NCI-H1436 treated with DMSO at 0.1 percent for 48 hours (cell line): ENCODE measurements at places on chromosomes 2 and 18.

GRCh38 chr2:229044581-229044980 lies 226.5 kb downstream of the PID1 start:
- DNase-seq: no peak

GRCh38 chr2:64488050-64488974 lies 34.4 kb downstream of the LGALSL start:
- DNase-seq: no peak

DNA sequence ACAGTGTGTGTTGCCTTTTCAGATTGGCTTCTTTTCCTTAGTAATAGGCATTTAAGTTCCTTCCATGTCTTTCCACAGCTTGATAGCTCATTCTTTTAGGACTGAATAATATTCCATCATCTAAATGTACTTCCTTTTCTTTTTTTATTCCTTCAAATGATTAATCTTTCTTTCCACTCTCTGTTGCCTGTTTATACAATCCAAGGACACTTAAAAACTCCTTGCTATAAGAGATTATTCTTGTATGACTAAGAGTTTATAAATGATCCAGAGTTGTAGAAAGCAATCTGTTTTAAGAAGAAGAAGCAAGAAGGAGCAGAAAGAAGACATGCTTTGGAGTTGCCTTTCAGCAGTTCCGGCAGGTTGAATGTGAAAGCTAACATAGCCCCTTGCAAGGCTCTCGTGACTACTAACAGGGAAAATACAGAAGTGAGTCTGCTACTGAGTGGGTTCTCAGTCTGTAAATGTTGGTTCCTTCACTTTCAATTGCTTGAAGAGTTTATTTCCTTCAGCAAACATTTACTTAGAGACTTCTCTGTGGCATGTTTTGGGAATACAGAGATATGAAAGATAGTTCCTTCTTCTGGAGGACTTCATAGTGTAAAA lies 123.0 kb downstream of the PMAIP1 start:
- no peak for DNase-seq

GRCh38 chr2:205435970-205436369 lies 246.3 kb upstream of the NRP2 start:
- no peak for DNase-seq

DNA sequence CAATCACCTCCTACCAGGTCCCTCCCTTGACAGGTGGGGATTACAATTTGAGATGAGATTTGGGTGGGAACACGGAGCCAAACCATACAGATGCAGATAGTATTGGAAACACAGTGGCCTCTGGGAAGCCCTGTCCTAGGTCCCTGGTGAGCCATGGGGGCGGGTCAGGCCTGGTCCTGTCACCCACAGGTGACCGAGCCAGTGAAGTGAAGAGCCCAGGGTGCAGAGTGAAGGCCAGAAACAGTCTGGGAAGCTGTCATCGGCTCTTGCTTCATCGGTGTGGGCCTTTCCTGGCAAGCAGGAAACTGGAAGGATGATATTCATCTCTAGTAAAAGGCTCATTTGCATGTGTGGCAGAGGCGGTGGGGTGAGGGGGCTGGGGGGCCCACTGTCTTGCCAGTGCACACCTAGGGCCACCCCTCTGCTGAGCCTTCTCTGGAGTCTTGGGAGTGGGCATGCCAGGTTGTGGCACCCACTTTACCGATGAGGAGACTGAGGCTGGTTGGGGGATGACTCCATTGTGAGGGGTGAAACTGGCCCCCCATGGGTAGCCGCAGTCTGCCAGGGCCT lies 290.6 kb downstream of the NDUFA10 start:
- DNase-seq: no peak

- no peak for DNase-seq
These were observed 8.6 kb upstream of the COBLL1 start for GRCh38 chr2:164850235-164850634.

DNA sequence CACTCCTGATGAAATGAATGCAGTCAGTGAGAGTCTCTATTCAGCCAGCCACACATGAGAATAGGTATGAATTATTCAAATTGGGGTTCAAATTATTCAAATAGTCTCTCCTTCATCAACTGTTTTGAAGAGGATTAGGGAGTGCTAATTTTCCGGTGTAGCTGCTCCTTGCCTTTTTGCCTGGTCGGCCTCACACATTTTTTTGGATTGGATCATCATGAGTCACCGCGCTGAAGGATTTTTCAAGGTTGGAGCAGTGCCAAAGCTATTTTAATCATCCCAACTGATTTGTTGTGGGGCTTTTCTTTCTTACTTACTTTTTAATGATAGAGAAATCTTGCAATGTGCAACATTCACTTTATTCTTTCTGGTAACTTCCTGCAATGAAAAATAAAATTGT lies 2.4 kb upstream of the DTNA start:
- peak; percentile 99 for DNase-seq

- no peak for DNase-seq
These were observed 634 bp downstream of the CREB1 start for GRCh38 chr2:207530160-207531031.

- no peak for DNase-seq
These were observed 108.1 kb upstream of the CREB1 start for GRCh38 chr2:207421671-207422070.

DNA sequence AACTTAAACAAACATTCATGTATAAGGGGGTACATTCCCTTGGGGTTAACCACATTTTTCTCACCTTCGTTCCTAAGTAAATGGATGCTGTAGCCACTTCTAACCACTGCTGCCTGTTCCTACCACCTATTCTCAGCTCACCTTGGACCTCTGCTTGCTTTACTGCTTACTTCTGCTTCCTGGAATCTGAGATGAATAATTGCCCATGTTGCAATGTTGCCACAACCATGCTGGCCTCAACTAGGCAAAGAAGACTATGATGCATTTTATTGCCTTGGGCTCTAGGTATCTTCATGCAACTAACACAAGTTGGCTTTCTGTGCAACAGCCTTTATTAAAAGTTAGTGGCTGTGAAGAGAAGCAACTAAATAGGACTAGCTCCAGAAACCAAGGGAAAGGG lies 106.3 kb upstream of the TCF4 start:
- DNase-seq: no peak

- DNase-seq: no peak
These were observed 7.3 kb downstream of the ALPP start for GRCh38 chr2:232385660-232386489.

DNA sequence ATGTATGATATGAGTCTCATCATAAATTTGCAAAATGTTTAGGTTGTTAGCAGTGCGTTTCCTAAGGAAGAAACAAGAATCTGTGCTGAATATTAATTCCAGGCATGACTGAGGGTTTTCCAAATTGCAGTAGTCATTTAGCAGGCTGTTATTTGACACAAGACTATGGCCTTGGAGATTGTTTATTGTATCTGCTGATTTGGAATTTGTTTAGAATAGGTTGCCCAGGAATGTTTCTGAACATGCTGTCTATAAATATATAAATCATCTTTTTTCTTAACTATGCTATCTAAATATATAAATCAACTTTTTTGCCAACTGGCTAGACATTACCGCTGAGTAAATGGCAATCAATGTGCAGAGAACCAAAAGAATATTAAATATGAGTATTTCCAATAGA lies 90.9 kb downstream of the DOK6 start:
- no peak for DNase-seq

- DNase-seq: no peak
These were observed 169.7 kb upstream of the APCDD1 start for GRCh38 chr18:10284540-10285282.

GRCh38 chr2:179373816-179374215 lies 109.2 kb upstream of the SESTD1 start:
- no peak for DNase-seq

DNA sequence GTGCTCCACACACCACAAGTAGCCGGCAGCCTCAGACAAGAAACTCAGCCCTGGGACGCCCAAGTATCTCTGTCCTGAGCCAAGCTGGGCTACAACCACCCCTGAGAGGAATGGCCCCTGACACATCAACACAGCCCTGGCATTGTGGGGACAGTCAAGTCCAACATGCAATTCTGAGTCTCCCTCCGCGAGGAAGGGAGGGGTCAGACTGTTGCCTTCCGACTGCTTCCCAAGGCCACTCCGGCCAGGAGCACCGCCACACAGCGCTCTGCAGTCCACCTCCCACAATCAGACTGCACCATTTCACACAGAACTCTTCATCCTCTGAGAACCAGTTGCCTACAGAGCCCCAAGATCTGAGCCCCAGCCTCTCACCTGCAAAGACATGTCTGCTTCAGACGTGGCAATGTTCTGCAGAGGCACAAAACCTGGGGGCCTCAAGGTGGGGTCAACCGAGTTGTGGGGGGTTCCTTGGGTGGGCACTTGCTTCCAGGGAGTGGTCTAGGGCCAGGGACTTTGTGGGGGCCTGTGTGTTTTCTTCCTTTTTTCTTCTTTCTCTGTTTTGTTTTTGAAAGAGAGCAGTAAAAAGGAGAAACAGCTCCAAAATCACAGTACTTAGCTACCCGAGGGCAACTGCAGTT lies 76.7 kb upstream of the SALL3 start:
- DNase-seq: no peak

DNA sequence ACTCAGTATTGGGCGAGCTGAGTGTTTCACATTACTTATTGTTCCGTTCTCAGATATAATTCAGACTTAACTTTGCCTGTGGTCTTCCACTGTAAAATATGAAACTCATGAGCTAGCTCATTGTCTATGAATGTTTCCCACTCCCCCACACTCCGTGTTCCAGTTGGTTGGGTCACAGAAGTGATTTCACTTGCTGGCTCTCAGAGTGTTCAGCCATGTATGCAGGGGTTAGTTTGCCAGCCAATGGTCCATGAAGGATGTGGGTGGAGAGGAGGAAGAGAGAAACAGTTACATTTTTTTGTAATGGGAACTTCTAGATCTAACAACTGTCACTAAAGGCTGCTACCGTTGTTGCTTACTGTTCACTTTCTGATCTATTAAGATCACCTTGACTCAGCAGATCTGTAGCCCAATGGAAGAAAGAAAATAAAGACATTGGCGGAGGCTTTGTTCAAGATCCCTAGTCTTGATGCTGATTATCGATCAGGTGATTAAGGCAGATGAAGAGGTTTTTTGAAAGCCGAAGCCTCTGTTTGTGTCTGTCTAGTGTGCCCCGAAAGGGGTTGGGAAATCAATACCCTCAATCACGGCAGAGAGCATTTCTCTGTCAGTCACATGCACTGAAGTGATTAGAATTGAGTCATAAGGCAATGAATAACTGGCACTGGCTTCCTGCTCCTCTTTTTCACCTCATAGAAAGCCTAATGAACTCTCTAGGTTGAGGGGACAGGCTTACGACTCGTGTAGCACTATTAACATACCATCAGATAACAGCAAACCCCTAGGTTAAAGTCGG lies 279.7 kb upstream of the FIGN start:
- DNase-seq: no peak

DNA sequence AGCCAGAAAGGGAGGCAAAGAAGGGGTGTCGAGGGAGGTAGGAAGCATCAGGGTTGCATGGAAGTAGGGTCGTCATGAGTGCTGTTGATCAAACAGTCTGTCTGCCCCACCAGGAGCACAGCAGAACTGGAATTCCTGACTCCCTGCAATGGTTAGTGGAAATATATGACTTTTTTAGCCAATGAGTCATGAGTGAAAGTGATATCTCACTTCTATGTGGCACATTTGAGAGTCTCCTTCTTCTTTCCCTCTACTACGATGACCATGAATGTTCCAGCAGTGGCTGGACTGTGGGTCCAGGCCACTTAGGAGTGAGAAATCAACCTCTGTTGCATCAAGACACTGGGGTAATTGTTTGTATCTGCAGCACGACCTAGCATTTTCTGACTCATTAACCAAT lies 199.5 kb downstream of the TTC32 start:
- DNase-seq: no peak

GRCh38 chr2:207540431-207540830 lies 10.7 kb downstream of the CREB1 start:
- no peak for DNase-seq

GRCh38 chr18:64929036-64929435 lies 780.1 kb upstream of the LINC00305 start:
- DNase-seq: no peak

DNA sequence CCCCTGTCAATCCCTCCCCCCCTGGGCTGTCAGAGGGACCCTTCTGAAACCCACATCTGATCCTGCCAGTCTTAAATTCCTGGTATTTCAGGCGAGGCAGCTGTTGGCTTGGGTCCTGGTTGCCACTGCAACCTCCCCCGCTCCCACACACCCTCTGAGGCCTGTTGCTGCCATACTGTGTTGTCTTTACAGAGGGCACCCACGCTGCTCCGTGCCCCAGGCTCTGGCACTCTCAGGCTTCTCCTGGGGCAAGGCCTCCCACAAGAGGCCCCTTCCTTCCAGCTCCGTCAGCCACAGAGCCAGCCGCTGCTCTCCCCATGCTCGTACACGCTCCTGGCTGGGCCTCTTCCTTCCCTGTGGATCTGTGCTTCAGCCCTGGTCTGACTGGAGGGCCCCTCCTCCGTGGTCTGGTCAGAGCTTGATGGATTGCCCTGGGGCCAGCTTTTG lies 8.6 kb downstream of the CABLES1 start:
- no peak for DNase-seq

DNA sequence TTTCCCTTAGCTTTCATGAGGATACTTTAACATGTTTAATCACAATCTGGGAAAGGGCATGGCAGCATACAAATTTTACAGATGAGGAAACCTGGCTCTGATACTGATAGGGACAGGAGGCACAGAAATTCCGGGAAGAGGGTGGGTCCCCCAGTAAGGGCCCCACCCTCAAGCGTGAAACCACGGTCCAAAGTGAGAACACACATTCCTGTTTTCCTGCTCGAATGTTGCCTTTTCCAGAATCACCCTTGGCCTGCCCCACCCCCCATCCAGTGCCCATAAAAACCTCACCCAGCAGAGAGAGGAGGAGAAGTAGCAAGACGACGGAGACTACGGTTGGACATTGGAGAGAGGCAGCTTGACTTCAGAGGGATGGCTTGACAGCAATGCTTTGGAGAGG lies 98.2 kb downstream of the HIBCH start:
- DNase-seq: no peak

GRCh38 chr2:58432491-58433170 lies 191.5 kb upstream of the FANCL start:
- DNase-seq: no peak

DNA sequence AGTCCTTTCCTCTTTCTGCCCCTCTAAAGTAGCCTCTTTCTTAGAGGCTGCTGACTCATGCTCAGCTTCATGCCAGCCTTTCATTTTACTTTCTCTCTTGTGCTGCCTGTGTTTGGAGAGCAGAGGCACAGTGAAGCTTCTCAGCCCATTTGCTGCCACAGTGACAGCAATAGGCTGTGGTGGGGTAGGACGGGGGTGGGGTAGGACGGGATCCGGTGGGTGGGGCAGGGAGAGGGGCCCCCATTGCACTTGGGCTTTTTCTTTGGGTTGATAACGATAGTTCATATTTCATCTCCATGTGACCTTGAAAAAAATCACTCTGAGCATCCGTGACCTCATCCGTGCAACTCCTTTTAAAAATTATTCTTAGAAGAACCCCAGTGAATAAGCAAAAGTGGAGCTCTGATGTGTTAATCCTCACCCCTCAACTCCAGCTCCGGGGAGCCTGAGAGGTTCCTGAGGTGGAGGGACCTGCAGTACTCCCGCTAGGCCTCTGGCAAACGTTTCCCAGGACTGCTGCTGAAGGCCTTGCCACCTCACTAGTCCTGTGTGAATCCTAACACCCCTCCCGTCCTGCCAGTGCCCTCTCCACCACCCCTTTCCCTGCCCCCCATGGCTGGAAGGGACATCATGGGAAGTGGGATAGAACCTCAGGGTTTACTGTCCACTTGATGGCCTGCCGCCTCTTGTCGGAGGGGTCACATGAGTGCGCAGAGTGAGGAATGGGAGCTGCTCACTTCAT lies 70.8 kb downstream of the INPP4A start:
- DNase-seq: no peak
